ENCODE measurements at places on chromosomes 1 and 21.

- DNase-seq, result no peak
Observed at GRCh38 chr1:218671573-218671972, 326.4 kb downstream of the TGFB2 start.

DNA sequence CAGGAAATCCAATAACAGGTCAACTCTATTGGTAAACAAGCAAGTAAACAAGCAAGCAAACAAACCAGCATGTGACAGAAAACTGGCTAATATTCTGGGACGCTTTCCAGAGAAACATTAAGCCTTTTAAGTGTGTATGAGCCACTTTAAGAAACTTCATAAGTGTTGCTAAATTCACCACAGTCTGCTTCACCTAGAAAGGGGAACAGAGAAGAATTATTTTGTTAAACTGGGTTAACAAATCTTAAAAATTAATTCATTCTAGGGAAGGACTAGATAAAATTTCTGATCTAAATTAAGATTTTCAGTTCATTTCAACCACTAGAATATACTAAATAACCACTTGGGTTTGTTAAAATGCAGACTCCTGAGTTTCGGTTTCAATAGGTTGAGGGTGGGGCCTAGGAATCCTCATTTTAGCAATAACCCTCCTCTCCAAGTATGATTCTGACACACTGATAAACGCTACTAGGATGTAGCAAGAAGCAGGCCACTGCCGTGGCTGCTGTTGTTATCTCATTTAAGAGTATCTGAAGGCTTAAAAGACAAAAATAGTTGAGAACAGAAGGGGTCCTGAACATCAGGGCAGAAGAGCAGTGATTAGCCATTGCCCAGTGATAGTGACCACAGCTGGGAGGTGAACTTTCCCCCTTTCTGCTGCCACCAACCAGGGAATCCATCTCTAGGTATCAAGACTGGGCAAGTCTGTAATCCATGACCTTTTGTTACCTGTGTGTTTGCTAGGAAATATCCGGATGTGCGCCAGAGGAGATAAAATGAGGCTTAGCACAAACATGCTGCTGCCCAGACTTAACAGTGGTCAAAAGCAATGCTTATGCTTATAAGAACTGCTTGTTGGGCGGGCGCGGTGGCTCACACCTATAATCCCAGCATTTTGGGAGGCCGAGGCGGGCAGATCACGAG lies 11.2 kb downstream of the CREG1 start:
- no peak for DNase-seq

DNA sequence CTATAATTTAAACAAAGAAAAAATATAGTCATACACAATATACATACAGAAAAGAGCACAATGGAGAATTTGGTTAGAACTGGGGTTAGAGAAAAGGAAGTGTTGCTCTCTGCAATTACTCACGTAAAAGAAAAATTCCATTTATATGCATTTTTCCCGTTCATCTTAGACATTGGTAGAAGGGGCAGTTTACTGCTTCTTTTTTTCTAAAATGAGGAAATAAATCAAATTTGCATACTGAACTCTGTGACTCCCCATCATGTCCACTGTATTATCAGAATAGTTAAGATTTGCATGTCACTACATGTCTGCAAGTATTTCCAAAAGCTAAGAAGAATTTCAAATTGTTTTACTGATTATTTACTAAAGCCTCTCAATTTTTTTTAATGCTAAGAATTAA lies 44.1 kb upstream of the C1orf105 start:
- no peak for DNase-seq

DNA sequence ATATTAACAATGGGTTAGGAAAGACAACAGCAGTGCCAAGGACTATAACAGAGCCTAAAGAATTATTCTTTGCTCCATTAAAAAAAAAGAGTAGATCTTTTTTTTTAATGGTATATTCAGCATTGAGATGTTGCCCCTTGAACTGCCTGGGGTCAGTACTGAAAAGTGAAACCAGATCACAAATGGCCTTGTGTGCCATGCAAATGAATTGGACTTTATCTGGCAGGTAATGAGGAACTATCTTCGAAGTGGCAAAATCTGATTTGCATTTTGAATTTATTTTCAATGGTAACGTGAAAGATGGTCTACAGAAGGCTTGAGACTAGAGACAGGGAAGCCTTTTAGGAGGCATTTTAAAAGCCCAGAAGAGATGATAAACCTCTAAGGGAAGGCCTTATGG lies 21.4 kb upstream of the PKN2 start:
- DNase-seq, result no peak

GRCh38 chr1:2115702-2116341 lies 65.6 kb downstream of the PRKCZ start:
- no peak for DNase-seq

DNA sequence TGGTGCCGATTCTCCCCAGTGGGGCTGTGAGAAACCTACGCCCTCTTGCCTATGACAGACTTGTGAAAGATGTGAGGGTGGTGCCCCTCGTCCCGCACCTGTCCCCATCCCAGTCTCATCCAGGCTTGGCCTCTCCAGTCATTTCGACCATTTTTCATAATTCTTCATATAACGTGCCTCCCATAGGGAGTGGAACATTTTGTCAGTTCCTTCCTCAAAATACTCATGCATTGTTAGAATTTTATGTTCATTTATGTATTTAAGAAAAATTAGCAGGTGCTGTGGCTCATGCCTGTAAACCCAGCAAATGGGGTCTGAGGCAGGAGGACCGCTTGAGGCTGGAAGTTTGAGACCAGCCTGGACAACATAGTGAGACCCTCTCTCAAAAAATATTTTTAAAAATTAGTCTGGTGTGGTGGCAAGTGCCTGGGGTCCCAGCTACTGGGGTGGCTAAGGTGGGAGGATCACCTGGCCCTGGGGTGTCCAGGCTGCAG lies 19.7 kb upstream of the SMPDL3B start:
- DNase-seq, result no peak

DNA sequence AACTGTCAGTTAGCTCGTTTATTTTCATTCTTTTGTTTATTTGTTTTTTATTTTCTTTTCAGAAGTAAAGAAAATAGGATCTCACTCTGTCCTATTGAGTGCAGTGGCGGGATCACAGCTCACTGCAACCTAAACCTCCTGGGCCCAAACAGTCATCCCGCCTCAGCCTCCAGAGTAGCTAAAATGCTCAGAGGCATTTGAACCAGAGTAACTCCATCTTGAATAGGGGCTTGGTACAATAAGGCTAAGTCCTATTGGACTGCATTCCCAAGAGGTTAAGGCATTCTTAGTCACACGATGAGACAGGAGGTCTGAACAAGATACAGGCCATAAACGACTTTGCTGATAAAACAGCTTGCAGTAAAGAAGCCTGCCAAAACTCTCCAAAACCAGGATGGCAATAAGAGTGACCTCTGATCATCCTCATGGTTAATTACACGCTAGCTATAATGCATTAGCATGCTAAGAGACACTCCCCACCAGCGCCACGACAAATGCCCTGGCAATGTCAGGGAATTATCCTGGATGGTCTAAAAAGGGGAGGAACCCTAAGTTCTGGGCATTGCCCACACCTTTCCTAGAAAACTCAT lies 13.1 kb upstream of the COP1 start:
- no peak for DNase-seq

DNA sequence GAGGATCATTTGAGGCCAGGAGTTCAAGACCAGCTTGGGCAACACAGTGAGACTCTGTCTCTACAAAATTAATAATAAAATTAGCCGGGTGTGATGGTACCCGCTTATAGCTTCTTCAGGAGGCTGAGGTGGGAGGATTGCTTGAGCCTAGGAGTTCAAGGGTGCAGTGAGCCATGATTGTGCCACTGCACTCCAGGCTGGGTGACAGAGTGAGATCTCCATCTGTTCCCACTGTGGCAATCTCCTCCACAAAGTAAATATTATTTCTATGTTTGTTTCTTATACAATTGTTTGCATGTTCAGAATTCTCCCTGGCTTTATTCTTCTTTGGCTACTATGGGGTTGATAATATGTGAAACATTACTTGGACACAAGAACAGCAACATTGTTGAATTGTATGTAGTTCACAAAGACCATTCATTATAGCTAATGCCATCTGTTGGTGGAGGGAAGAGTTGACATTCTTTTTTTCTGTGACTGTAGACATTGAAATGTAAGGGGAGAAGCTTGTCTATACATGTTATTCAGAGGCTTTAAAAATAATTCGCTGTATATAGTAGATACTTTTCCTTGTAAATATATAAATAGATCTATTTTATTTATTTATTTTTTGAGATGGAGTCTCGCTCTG lies 47.8 kb upstream of the SRSF10 start:
- peak; percentile 35 for DNase-seq

GRCh38 chr1:204962742-204963632 lies 80.0 kb upstream of the CNTN2 start:
- DNase-seq, result no peak

GRCh38 chr1:180970333-180971079 lies 52.2 kb downstream of the STX6 start:
- no peak for DNase-seq

- no peak for DNase-seq
Observed at GRCh38 chr1:109718495-109718894, 6.4 kb downstream of the GSTM5 start.

GRCh38 chr1:27505420-27505680 lies 15.4 kb upstream of the WASF2 start:
- no peak for DNase-seq

- peak; percentile 69 for DNase-seq
Observed at GRCh38 chr1:8858888-8859706, 19.4 kb downstream of the ENO1 start.

DNA sequence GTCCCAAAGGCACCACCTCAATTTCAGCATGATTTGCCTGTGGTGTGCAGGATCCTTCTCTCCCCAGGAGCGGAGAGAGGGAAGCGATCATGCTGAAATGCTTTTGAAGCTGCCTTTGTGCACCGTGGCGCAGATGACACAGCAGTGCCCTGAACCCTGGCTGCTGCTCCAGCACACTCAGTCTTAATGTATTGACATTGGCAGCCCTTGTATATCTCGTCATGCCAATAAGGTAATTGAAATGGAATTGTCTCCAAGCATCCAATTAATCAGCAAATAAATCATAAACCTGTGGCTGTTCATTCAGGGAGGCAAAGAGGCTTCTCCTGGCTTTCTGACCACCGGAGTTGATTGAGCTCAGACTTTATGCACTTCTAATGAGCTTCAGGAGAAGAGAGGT lies 139.8 kb downstream of the KAZN start:
- DNase-seq, result no peak

GRCh38 chr1:152886758-152887409 lies 8.8 kb downstream of the SMCP start:
- no peak for DNase-seq
